ENCODE measurements at places on chromosomes 6 and 20. TPM values are rescaled to one million over a fixed set of nuclear protein-coding genes. Genes with fewer than 3 reads are reported as not detected.
A peak's percentile ranks its signal among the peaks of the same experiment; 100 is the strongest.

ADA gene
- 6.2 TPM for total RNA-seq

GRCh38 chr6:30537931-30538330, 18.4 kb downstream of the GNL1 start:
- DNase-seq: no peak

DNA sequence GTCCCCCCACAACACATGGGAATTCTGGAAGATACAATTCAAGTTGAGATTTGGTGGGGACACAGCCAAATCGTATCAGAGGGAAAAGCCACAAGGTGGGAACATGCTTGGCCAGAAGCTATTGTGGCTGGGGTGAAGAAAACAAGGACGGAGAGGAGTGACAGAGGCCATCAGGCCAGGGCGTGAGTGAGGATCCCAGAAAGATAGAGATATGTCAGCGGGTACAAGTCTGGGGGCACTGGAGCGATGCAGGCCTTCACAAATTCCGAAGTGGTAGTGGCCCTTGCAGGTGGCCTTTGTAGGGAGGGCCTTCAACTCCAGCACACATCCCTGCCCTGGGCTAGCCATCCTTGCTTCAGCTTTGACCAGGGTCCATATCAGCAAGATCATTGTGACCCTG, 159.1 kb downstream of the BCAS1 start:
- no peak for DNase-seq

DNA sequence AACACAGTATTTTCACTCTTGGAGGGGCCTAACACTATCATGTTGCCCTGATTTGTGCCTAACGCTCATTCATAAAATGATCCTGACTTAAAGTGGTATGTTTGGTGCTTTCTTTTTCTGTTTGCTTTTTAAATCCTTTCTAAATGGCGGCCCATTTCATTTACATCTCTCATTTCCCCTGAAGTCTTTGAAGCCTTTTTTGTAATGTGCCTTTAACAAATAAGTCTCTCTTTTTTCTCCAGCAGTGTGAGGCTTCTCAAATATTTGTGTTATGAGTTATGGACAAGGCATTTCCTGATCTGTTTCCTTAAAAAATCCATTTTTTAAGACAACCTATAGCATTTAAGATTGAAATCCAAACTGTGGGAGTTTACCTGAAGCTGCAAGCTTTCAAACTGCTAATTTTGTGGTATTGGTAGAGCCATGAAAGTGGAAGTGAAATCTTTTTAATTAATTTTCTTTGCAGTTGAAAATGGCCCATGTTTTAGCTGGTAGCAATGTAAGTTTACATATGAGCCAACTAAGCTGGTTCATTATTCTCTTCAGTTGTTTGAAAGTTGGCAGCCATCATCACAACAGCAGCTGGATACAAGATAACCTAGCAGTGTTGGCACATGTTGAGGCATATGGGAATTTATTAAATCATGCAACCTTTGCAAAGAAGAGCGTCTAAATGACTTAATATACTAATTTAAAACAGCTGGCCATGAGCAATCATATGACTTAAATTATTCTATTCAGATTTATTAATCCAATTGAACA, 469.7 kb downstream of the CDKAL1 start:
- peak; percentile 53 for DNase-seq

SPAG4 gene
- total RNA-seq: 2.0 TPM

GRCh38 chr6:144447472-144447871, 162.3 kb downstream of the UTRN start:
- no peak for DNase-seq

TAF11 gene
- total RNA-seq: 30.5 TPM
